ENCODE measurements at places on chromosomes 1 and 21. TPM values are rescaled to one million over a fixed set of nuclear protein-coding genes. Genes with fewer than 3 reads are reported as not detected.

Gene CD46
- total RNA-seq: 64.5 TPM

Gene SLAMF8
- 6.7 TPM for total RNA-seq

Gene DNASE2B
- not detected for total RNA-seq

Gene BGLAP
- 19.1 TPM for total RNA-seq

Gene SLC6A9
- total RNA-seq: 4.7 TPM

Gene CHI3L1
- 73.8 TPM for total RNA-seq

Gene KCNA10
- not detected for total RNA-seq

Gene SUSD4
- not detected for total RNA-seq

Gene TSTD1
- total RNA-seq: not detected

Gene GREM2
- total RNA-seq: not detected

Gene ADAM30
- not detected for total RNA-seq

Gene AIM2
- 0.43 TPM for total RNA-seq

Gene RXRG
- total RNA-seq: not detected

Gene PLEKHA6
- 4.9 TPM for total RNA-seq

Gene C1QA
- 202 TPM for total RNA-seq

Gene HTR1D
- total RNA-seq: not detected

Gene TIAM1
- 2.7 TPM for total RNA-seq

Gene UBE2G2
- total RNA-seq: 58.1 TPM

Gene TAF5L
- 21.7 TPM for total RNA-seq

Gene SAMD11
- total RNA-seq: 9.7 TPM

Gene GRHL3
- total RNA-seq: not detected

Gene SRSF11
- total RNA-seq: 81.0 TPM

Gene LGR6
- total RNA-seq: 26.0 TPM

Gene CD247
- total RNA-seq: 3.7 TPM

Gene KCNJ6
- 0.64 TPM for total RNA-seq

Gene FH
- 29.9 TPM for total RNA-seq

Gene ZYG11A
- not detected for total RNA-seq

Gene ADCY10
- 1.9 TPM for total RNA-seq

Gene LRRC3
- total RNA-seq: 2.2 TPM

Gene COL6A2
- 1,704 TPM for total RNA-seq

Gene KRTAP7-1
- total RNA-seq: not detected

Gene TSPAN2
- total RNA-seq: 10.9 TPM

Gene ACTL8
- total RNA-seq: not detected

Gene VPS13D
- total RNA-seq: 28.3 TPM

Gene TTC34
- 0.75 TPM for total RNA-seq

Gene PLCH2
- total RNA-seq: not detected

Gene PLA2G5
- 8.5 TPM for total RNA-seq

Gene S100B
- 0.53 TPM for total RNA-seq

Gene CFHR5
- not detected for total RNA-seq

Gene ELOA
- 22.6 TPM for total RNA-seq

Gene BRINP3
- total RNA-seq: 1.5 TPM

Gene AGMAT
- 1.1 TPM for total RNA-seq

Gene FAM3B
- total RNA-seq: not detected

Gene NR0B2
- not detected for total RNA-seq

Gene CDC20
- total RNA-seq: not detected

Gene E2F2
- not detected for total RNA-seq

Gene HSPB7
- 191 TPM for total RNA-seq

Gene NBPF1
- 9.2 TPM for total RNA-seq

Gene FAM110D
- total RNA-seq: 60.0 TPM

Gene WNT2B
- total RNA-seq: 4.8 TPM

Gene CD1B
- not detected for total RNA-seq

Gene AVPR1B
- total RNA-seq: not detected

Gene RIPPLY3
- not detected for total RNA-seq

Gene KRTAP21-3
- not detected for total RNA-seq

Gene CHODL
- total RNA-seq: not detected

Gene AGBL4
- not detected for total RNA-seq

Measured in ascending aorta (tissue), 2 donors.